ENCODE measurements at places on chromosomes 6 and 20. TPM values are rescaled to one million over a fixed set of nuclear protein-coding genes. Genes with fewer than 3 reads are reported as not detected.

Gene CCN6
- total RNA-seq, result not detected

DNA sequence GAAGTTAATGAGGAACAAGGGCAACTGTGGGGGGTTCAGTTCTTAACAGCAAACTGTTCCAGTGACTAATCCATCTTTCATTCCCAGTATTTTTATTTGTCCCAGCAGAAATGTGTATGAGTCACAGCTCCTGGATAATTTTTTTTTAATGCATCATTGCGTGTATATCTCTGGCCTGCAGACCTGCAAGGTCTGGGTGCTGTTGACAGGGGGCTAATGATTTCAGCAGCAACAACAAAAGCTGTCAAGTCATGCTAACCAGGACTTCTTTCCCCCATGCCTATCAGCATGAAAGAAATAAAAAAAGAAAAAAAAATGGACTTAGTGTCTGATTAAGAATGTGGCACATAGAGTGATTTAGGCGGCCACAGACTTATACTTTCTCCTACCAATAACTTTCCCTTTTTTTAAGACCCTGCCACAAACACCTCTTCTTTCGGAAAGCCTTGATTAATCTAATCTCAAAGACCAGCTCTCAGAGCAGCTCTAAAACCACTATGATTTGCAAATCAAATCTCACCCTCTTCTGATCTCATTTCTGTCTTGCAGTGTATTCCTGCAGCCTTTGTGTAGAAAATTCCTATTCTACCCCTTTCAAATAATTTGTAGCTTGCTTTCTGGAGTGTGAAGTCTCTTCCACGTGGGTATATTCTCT lies 14.2 kb upstream of the PREX1 start:
- no peak for DNase-seq

DNA sequence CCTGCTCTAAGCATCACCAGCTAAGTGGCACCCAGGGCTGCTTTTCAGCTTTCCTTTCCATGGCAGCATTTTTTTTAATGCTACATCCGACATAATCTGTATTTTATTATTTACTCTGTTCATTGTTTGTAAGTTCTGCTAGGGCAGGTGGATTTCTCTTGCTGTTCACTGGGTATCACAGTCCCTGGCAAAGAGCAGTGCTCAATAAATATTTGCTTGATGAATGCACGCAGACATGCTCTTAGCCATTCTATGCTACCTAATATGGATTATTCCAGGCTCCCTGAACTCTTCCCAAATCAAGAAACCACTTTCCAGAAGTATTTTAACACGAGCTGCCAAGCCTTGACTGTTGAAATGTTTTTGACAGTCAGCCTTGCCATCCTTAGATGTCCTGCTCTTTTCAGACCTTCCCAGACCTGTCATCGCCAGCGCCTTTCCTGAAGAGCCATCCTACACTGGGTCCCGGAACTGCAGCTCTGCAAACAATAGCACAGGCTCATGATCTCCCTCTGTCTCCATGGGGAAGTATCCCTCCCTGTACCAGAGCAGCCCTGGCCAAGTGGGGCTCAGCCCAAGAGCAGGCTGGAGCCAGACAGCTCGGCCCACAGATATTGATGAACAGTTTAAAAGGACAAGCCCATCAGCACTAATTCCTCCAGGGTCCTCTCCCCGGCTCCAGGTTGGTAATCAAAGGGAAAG lies 136.5 kb upstream of the CDH4 start:
- no peak for DNase-seq

DNA sequence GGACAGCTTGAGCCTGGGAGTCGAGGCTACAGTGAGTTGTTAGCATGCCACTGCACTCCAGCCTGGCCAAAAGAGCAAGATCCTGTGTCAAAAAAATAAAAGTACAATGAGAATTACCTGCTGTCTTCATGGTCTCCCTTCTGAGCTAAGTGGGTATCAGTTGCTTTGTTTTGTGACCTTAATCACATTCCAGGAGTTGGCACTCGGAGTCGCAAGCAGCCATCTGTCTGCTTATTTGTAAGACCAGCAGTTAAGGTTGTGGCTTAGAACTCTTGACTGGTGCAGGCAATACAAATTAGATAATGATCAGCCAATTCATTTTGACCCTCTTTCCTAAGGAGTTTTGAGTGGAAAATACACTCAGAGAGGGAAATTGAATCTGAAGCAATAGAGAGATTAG lies 114.0 kb downstream of the MYO6 start:
- no peak for DNase-seq

Gene MUCL3
- total RNA-seq, result not detected

DNA sequence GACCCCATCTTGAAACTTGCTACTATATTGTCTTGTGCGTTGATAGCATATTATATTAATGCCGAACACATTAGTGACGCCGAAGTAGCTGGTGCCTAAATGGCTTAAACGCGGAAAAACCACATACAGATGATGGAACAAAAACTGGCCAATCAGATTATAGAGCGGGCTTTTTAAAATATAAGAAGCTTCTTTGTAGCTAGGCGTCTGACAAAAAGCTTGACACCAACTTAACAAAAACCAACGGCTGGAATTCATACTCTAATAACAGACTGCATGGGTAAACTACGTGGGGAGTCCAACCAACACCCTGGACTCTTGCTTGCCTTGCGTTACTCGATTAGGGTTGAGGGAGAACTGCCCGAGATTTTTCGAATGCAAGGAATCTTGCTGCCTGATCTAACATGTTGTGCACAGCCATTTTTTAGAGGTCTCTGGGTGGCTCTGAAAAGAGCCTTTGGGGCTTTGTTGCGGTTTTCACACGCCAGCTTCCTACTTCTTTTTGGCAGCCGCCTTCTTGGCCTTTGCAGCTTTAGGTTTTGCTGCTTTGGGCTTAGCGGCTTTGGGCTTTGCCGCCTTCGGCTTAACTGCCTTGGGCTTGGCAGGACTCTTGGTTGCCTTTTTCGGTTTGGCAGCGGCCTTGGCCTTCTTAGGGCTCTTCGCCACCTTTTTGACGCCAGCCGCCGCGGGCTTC lies 45.7 kb downstream of the OR2B2 start:
- no peak for DNase-seq

Gene DEFB118
- not detected for total RNA-seq

Gene MRPL2
- total RNA-seq, result 22.6 TPM

DNA sequence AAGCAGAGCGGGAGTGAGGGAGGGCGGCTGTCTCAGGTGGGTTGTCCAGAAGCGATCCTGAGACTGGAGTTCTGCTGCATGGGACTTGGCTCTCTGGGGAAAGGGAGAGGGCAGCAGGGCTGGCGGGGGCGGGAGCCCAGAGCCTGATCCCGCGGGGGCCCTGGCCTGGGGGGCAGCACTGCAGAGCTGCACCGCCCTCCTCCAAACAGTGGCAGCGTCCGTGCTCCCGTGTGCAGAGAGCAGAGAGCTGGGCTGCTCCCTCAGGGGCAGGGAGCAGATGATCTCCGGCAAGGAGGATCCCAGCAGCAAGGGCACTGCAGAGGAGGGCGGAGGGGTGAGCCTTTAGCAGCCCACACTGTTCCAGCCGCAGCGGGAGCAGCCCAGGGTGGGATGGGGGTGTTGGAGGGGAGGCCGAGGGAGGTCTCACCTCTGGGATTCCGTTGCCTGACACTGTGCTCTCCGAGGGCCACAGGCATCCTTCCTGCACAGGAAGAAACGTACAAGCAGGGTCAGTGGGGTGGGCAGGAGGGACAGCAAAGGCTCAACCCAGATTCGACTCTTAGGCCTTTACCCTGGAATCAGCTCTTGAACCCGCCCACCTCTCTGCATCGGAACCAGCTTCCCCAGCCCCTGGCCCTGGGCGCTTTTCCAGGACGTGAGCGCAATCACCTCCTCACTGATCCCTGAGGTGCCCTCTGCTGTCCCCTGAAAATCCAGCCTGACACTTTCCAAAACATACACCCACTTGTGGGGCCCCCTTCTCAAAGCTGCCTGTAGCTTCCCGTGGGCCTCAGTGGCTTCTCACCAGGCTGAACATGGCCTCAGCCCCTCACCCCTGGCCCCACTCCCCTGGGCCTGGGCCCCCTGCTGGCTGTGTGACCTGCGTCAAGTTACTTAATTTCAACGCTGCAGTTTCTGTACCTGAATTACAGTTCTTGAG lies 32.6 kb upstream of the ZBP1 start:
- no peak for DNase-seq

Measured in omental fat pad (tissue), 4 donors.